ENCODE measurements at places on chromosomes 2 and 18.

- DNase-seq = no peak
These were observed 114.2 kb upstream of the ID2 start for GRCh38 chr2:8567469-8568260.

DNA sequence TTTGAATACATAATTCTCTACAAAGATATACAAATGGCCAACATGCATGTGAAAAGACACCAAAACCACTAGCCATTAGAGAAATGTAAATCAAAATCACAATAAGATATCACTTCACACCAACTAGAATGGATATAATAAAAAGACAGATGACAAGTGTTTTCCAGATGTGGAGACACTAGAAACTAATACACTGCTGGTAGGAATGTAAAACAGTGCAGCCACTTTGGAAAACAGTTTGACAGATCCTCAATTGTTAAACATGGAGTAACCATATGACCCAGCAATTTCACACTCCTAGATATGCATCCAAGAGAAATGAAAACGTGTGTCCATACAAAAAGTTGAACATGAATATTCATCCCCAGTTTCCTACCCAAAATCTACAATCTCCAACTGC lies 9.8 kb upstream of the RAB11FIP5 start:
- DNase-seq = no peak

GRCh38 chr18:68991286-68991685 lies 193.4 kb downstream of the CCDC102B start:
- DNase-seq = no peak

- no peak for DNase-seq
These were observed 36.6 kb downstream of the SLC14A1 start for GRCh38 chr18:45760462-45761036.

DNA sequence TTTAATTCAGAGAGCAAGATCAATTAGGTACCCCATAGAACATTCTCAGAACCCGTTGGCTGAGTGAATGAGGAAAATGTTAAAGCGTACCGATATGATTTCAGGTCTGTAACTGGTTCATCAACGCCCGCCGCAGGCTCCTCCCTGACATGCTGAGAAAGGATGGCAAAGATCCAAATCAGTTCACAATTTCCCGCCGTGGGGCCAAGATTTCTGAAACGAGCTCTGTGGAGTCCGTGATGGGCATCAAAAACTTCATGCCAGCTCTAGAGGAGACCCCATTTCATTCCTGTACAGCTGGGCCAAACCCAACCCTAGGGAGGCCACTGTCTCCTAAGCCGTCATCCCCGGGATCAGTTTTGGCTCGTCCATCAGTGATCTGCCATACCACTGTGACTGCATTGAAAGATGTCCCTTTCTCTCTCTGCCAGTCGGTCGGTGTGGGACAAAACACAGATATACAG lies 7.3 kb downstream of the TGIF1 start:
- no peak for DNase-seq

DNA sequence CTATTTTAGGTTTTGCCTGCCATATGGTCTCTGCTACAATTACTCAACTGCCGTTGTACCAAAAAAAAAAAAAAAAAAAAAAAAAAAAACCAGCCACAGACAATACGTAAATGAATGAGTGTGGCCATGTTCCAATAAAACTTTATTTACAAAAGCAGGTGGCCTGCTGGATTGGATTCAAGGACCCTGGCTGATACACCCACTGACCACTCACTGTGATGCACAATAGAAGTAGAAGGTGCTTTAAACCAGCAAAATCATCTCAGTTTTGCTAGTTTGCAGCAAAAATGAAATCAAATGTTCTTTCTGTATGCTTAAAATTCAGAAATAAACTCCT lies 137.4 kb downstream of the AKAIN1 start:
- DNase-seq = no peak

DNA sequence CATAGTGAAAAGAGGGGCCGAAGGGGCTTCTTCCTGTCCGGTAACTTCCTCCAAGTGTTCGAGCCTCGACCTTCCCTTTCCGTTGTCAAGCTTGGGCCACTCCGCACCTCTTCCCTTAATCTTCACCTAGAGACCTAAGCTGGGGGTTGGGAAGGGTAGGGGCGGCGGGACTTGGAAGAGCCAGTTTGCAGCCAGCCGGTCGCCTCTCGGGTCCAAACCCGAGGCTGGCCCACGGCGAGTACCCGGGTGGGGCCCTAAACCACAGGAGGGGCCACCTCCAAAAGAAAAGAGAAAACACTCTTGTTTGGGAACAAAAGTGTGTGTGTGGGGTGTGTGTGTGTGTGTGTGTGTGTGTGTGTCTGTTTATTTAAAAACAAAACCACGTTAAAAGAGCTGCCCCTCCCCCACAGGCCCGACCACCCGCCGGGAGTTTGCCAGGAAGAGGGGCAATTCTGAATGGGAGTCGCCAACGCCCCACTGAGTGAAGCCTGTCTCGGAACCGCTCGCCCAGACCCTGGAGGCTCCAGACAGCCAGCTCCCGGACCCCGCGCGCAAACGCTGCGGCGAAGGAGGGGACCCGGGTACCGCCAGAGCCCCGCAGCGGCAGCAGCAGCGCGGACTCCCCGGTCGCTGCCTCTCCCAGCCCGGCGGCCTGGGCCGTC lies 488 bp upstream of the RHOB start:
- DNase-seq = no peak

DNA sequence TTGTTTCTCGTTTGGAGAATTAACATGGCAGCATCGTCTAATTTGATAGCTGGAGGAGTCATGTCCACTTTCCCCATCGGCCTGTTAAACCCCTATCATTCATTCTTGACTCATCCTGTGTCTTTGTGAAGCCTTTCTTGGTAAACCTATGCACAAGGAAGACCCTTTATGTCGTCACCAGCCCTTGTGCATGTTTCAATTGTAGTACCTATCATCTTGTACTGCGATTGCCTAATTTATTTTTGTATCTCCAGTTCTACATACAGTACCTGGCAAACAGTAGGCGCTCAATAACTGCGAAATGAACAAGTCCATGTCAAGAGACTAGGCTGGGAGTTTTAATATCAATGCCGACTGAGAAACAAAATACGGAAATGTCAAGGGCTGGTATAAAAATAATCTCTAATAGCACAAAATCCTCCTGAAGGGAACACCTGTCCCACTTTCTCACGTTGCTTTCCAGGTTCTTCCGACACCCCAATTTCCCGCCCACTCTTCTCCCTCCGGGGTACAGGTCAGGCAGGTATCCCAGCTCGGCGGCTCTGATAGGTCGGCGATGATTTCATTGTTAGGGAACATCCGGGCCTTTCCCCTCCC lies 1.3 kb upstream of the PPM1B start:
- no peak for DNase-seq

DNA sequence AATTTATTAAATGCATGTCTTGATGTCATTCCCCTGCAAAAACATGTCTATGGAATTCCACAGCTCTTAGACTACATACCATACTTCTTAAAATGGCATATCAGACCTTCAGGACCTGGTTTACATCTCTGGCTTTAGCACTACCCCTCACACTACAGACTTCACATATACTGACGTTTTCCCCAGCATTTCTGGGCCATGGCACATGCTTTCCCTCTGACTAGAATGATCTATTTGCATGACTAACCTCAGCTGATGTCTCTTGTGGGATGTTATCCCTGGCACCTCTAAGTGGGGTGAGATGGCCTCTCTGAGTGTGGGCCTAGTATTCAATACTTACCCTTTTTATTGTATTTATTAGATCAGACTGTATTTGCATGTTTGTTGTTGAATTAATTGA lies 381.6 kb downstream of the ERBB4 start:
- no peak for DNase-seq

DNA sequence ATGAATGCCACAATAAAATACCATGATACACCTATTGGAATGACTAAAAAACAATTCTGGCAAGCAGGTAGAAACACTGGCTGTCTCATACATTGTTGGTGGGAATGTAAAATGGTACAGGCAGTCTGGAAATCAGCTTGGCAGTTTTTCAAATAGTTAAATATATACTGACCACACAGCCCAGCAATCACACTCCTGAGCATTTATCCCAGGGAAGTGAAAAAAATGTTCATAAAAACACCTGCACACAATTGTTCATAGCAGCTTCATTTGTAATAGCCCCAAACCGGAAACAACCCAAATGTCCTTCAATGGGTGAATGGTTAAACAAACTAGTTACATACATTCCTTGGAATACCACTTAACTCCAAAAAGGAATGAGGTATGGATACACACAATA lies 137.2 kb downstream of the TFCP2L1 start:
- DNase-seq = no peak

DNA sequence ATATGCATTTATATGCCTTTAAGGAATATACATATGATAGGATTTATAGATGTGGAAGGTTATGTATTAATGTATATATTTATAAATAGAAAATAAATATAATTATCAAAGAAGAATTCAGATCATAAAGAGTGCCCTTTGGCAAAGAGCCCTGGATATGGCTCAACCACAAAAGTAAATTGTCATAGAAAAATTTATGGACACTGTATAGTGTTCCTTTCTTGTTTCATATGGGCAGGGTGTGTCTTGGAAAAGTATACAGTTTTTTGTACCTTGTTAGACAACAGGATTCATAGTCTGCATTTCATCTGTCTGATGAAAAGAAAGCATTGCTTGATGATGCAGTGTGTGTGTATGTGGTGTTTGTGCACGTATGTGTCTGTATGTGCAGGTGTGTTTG lies 2.9 kb downstream of the UGT1A7 start:
- DNase-seq = no peak

DNA sequence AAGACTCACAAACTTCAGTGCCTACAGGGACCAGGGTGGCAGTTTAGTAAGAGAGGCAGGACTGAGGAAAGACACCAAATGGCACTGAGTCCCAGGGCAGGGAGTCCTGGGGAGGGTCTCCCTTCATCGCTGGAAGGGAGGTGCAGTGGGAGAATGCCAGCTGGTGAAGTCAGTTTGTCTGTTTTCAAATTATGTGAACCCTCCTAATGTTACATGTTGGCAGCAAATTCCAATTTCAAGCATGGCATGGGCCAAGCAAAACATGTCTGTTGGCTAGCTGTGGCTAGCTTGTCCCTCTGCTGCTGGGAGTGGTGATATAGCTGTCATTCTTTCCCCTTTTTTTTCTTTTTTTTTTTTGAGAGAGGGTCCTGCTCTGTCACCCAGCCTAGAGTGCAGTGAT lies 55.9 kb upstream of the HAAO start:
- DNase-seq = no peak

- DNase-seq = no peak
These were observed 34.7 kb downstream of the KIDINS220 start for GRCh38 chr2:8802741-8803140.

GRCh38 chr2:156896294-156896693 lies 361.2 kb upstream of the GALNT5 start:
- no peak for DNase-seq

GRCh38 chr2:86764661-86765309 lies 25.9 kb downstream of the CD8A start:
- peak; percentile 15 for DNase-seq

- DNase-seq = peak; percentile 65
These were observed 56.2 kb downstream of the CAVIN2 start for GRCh38 chr2:191790737-191791136.

GRCh38 chr2:195105581-195105980 lies 551.4 kb upstream of the SLC39A10 start:
- no peak for DNase-seq

GRCh38 chr2:54636415-54637139 lies 86.9 kb upstream of the EML6 start:
- DNase-seq = no peak

GRCh38 chr2:218022131-218022850 lies 19.5 kb upstream of the TNS1 start:
- no peak for DNase-seq

DNA sequence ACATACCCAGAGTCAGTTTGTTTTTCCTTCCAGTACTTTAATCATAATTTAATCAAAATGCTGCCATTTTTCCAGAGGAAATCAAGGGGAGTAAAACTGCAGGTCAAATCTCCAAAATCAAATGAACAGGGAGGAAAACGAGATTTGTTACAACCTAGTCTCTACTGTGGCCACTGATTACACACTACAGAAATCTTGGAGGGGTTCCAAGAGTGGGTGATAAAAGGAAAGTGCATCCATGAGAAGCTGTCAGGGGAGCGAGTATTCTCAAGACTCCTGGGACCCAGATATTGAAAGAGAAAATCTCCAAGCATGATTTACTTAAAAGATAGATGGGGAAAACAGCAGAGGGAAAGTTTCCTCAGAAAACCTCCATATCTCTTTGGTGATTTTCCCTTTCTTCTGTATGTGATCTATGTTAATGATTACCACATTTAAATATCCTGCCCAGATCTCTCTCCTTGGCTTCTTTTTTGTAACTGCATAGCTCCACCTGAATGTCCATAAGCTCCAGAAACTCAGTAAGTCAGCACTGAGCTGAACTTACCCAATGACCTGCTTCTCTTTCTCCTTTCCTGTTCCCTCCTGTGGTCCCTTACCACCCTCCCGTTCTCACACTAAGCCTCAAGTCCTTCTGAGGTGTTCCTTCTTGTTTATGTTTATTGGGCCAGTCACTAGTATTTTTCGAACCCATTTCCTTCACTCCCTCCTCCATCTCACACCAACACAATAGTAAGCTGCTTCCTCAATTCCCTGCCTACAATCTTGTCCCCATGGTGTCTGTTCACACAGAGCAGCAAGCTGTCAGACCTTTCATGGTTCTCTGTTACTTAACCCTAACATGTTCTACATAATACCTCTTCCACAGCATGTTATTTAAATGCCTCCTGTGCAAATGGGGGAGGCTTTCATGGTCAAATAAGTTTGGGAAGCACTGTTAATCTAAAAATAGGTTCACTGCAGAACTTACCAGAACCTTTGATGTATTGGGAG lies 73.9 kb upstream of the TWSG1 start:
- DNase-seq = no peak

DNA sequence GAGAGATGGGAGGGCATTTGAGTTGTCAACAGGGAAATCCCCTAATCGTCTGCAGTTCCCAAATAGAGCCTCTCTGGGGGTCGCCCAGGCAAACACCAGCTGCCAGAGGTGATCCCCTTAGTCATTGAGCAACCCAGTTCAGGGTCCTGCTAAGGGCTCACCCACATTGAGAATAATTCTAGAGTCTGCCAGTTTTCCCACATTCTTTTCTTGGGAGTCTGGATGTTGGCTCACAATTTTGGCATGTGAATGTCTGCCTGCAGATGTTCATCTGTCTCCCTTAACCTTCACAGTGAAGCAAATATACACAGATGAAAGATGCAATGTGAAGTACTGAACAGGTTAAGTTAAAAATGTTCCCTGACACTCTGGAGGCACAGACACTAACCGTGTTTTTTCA lies 11.4 kb upstream of the SMIM21 start:
- DNase-seq = no peak

DNA sequence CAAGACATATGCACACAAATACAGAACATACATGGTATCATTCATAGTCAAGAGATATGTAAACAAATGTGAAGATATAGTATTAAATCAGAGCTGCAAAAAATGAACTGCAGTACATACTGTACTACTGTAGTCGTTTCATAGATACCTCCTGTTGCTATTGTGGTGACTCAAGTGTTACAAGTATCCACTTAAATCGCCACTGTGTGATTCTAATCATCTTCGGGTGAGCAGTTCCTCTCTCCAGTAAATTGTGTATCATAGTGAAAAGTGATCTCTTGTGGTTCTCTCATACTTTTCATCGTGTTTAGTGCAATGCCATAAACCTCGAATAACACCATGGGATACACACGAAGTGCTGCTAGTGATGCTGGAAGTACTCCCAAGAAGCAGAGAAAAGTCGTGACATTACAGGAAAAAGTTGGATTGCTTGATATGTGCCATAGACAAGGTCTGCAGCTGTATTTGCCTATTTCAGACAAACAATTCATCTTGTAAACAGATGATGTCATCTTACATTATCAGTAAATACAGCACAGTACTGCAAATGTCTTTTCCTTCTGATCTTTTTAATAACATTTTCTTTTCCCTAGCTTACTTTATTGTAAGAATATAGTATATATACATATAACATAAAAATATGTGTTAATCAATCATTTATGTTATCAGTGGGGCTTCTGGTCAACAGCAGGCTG lies 222.2 kb downstream of the BCL11A start:
- no peak for DNase-seq
